ENCODE measurements at places on chromosomes 11 and 22.

DNA sequence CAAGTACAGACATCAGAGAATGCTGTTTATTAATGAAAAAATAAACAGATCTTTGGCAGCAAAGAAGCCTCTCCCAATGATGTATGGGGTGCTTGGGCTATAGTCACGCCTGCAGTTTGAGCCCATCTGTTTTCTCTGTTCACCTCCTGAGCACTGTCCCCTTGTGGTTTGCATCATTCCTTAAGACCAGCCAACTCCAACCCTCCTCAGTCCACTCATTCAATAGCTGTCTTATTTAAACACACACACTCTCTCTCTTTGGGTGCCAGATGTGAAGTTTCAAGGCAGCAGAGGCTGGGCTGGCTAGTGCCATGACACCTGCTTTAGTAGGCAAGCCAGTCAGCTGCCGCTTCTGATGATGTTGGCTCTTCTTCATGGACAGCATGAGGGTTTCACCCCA is 58.1 kb downstream of the POLD3 start:
- DNase-seq: no peak

DNA sequence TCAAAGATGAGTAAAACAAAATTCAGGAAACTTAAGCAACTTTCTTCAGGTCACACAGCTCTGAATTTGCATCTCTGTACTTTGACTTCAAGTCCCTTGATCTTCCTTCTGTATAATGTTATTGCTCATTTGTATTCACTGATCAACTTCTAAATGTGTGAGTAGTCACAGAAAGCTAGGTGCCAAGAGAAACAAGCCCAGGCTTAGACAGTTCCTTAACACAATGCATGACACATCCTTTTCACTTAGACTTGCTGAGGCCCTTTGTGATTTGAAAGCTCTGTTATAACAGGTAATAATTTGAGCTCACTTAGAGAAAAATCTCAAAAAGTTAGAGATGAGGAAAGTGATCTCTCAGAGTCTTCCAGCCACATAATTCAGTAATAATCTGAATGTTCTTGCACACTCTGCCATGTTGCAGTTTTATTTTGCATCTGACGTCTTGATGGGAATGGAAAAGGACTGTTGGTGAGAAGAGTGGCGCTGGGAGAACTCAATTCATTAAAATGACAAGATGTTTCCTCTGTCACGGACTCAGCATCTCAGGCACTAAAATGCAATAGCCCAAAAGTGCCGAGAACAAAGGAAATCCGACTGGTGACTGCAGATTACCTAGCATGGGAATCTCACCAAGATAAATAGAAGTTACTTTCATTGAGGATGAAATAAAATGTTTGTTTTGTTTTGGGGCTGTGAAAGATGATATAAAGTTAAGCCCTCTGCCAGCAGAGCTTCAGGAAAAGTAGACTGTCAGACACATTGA is 665.3 kb downstream of the OPCML start:
- DNase-seq: no peak

DNA sequence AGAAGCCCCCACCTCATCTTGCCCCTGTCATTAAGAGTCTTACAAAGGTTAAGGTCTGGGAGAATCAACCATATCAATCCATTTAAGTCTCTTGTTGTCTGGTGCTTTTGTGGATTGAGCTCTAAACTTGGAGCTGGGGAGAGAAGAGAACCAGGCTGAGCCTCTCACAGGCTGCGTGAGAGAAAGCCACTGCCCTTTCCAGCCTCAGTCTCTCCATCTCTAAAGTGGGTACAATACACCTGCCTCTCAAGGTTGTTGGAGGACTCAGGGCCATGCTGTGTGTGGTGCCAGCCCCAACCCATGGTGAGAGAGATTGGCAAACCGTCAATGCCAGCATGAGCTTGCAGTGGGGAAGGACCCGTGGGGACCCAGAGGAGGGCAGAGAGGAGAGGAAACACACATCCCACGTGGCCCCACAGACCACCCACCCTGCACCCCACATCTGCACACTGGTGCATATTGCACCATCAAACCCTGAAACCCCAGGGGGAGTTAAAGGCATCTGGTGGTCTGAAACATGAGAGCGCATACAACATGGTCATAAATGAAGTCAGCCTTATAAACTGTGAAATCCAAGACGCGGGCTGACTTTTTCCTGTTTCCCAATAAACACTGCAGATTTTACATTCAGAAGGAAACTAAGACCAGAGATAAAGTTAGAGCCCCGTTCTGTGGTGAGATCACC is 27.5 kb upstream of the FBLN1 start:
- DNase-seq: no peak

GRCh38 chr11:103987629-103988594 is 48.5 kb upstream of the DDI1 start:
- DNase-seq: no peak

DNA sequence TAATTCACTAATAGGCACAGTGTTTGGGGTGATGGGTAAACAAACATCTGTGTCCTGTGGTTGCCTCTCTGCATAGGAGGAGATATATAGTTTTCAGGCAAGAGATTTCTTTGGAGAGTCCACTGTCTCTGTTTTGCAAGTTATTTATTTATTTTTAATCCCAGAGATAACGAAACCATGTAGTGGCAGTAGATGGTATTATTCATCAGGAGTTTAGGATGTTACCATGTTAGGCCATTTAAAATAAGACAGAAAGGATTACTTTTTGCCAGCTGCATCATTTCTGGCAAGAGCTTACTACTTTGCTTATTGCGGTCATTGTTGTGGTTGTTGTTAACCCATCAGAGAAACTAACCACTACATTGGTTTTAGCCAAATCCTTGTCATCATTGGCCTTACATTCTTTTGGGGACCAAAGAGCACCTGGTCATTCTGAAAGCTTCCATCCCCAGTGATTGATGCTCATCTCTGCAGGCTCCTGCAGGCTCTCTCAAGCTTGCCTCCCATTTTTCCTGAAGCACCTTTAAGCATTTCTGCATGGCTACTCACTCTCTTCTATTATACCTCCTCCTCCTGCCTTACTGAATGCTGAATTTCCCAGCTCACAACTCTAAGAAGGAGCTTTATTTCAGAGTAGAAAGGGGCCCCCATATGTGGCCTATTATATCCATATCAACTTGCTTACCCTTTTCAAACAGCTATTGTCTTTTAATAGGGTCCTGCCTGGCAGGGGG is 84.4 kb downstream of the CSTPP1 start:
- no peak for DNase-seq
